ENCODE measurements at places on chromosomes 16 and 17.

GRCh38 chr17:74768069-74768762, 7.9 kb downstream of the NAT9 start:
- DNase-seq, result no peak

DNA sequence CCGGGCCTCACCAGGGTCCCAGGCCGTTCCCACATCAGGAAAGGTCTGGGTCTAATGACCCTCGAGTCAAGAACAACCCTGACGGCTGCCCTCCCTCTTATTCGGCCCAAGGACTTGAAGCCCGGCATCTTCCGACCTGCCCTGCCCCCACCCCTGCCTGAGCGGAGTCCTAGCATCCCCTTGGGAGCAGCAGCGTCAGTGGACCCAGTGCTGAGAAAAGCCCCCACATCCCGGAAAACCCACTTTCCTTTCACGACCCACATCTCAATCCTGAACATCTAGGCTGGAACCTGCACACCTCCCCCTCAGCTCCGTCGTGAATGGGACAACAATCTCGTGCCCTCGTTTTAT, 769 bp downstream of the TMEM88 start:
- no peak for DNase-seq

- peak; percentile 31 for DNase-seq
Observed at GRCh38 chr16:66617728-66618127, 13.2 kb downstream of the CMTM3 start.

- peak; percentile 15 for DNase-seq
Observed at GRCh38 chr17:39239640-39240314, 14.0 kb upstream of the STAC2 start.

DNA sequence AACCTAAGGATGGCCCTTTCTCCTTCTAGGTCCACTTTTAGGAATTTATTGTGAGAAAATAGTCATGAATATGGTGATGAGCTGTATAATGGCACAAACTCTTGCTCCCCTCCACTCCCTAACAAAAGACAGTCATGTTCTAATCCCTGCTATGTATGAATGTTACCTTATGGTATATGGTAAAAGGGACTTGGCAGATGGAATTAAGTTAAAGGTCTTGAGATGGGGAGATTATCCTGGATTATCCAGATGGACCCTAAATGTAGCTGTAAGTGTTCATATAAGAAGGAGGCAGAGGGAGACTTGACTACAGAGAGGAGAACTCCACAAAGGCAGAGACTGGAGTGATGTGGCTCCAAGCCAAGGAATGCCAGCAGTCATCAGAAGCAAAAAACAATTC, 296.1 kb downstream of the SOX9 start:
- no peak for DNase-seq

- DNase-seq, result peak; percentile 52
Observed at GRCh38 chr16:89478576-89479221, 11.7 kb downstream of the ANKRD11 start.

DNA sequence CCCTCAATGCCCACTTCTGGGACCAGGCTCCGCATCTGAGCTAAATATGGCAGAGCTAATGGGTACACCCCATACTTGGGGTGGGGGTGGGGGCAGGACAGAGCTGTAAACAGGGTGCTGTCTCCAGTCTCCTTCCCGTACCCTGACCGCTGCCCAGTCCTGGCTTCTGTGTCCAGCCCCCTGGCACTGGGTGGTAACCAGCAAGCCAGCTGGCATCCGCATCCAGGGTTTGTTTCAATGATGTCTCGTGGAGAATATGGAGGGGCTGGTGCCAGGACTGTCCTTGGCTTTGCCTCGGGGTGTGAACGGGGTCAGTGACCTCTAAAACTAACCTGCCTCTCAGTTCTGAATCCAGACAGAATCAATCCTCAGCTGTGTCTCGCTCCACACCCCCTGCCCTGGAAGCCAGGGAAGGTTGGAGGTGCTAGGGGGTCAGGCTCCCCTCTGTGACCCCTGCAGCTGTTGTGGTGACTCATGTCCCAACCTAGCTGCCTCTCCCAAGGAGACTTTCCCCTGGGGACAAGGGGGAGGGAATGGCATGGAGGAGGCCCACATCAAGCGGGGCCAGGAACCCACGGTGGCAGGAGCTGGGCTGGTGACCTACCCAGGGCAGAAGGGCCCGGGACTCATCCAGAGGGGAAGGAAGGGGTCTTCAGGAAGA, 1.5 kb upstream of the PNMT start:
- no peak for DNase-seq

DNA sequence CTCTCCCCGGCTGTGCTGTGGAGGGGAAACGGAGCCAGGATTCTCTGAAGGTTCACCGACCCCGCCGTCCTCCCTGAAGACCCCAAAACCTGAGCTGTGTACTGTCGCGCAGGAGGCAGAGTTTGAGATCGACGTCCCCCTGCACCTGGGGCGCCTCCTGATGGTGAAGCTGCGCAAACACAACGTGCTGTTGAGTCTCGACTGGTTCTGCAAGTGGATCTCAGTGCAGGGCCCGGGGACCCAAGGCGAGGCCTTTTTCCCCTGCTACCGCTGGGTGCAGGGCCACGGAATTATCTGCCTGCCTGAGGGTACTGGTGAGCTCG, 62.6 kb upstream of the TEKT1 start:
- DNase-seq, result peak; percentile 24

- DNase-seq, result peak; percentile 15
Observed at GRCh38 chr17:40598619-40599467, 33.6 kb upstream of the CCR7 start.

DNA sequence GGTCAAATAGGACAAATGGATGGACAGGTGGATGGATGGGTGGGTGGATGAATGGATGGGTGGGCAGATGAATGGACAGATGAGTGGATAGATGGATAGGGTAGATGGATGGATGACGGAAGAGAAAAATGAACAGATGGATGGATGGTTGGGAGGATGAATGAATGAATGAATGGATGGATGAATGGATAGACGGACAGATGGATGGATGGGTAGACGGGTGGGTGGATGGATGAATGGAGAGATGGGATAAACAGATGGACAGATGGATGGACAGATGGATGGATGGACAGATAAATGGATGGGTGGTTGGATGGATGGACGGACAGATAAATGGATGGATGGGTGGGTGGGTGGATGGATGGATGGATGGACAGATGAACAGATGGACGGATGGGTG, 232.8 kb downstream of the GRIN2A start:
- no peak for DNase-seq

GRCh38 chr16:4664538-4665418, 28.6 kb upstream of the NUDT16L1 start:
- no peak for DNase-seq

GRCh38 chr16:14284371-14284770, 213.3 kb downstream of the MRTFB start:
- no peak for DNase-seq

DNA sequence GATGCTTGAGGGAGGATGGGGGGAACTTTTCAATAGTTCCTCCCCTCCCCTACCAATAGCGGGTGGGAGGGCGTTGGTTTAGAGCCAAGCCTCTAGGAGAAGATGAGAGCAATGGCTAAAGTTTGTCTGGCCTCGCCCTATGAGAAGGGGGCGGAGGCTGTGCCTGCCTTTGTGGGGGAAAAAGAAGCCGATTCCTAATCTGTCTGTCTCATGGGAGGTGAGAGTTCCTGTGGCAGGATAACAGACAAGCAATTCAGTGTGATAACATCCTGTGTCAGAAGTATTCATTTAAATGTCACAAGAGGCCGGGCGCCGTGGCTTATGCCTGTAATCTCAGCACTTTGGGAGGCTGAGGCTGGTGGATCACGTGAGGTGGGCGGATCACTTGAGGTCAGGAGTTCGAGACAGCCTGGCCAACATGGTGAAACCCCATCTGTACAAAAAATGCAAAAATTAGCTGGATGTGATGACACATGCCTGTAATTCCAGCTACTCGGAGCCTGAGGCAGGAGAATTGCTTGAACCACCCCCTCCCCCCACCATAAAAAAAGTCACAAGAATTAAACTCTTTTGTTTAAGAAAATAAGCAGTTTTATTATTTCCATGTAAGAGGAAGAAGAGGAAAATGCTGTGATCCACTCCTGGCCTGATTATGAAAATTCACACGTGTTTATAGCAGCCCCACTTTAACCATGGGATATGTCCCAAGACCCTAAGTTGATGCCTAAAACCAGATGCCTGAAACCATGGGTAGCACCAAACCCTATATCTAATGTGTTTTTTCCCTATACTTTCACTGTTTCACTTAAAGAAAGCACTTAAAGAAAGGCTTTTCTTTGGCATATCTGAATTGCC, 1.7 kb downstream of the SLFN5 start:
- DNase-seq, result peak; percentile 91

DNA sequence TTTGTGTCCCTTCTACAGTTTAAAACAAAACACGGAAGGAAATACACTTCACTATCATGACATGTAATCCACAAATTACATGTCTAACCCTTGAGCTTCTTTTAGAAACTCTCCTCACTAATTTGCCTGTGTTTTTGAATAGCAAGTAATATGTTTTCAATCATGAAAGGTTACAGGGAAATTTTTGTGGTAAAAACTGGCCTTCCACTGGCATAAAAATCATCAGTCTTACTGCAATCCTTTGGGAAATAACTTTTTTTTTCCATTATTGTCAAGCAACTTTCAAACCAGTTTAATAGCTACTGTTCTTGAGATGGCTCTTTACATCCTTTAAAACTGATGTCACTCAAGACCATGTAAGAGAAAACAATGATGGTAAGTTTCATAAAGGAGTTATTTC, 27.0 kb downstream of the MYO1D start:
- DNase-seq, result no peak

GRCh38 chr17:19760746-19761145, 12.6 kb upstream of the ALDH3A1 start:
- no peak for DNase-seq

Measured in iris pigment epithelial cell (primary cell).